ENCODE measurements at places on chromosomes 12 and 14. TPM values are rescaled to one million over a fixed set of nuclear protein-coding genes. Genes with fewer than 3 reads are reported as not detected.

GRCh38 chr12:98127336-98127679 lies 388.1 kb upstream of the TMPO start:
- H3K36me3 ChIP-seq: no peaks in the 10 kb centered on the region
- H3K4me1 ChIP-seq: no peaks in the 10 kb centered on the region
- H3K4me3 ChIP-seq: no peak overlapping the region

DNA sequence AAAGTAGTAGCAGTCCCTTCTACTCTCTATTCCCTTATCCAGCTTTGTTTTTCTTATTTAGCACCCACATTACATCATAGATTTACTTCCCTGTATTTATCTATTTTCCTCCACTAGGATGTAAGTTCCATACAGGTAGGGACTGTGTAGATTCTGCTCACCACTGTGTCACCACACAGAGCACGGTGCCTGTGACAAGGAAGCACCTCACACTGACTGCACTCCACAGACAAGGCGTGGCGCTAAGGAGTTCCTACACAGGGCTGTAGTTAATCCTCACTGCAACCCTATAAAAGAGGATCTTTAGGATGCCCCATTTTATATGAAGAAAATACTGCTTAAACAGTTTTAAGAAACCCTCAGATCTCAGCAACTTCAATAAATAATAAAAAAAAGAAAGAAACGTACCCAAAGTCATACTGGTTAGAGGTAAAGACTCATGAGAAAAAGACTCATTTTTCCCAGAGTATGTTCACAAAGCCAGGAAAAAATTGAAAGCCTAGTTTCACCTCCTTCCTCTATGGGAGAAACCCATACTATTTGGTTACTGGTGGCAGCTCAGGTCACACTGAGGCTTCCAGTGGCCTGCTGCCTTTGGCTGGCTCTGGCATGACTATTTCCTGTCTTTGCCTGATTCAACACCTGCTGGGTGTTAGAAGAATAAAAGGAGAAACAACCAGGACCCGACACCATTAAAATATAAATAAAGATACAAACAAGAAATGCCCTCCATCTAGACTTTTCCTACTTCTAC lies 36.9 kb downstream of the RAD9B start:
- peaks cover 21% of the 10 kb centered on the region for H3K4me1 ChIP-seq
- no peaks in the 10 kb centered on the region for H3K27me3 ChIP-seq
- peaks cover 29% of the 10 kb centered on the region for H3K36me3 ChIP-seq

DNA sequence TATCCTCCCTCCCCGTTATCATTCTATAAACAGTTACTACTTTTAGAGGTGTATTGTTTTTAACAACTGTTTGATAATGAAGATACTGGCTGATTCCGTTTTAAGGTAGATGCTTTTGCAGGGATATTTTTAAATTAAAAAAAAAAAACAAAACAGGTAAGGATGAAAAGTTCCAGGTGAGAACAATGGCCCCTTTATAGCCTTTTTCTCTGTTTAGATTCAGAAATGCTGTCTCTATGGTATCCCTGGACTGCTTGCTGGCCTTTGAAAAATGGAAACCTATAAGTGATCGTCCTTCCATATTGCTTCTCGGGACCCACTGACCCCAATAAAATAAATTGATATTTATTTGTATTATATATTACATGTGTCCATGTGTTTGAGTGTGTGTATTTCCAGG lies 23.2 kb upstream of the ANO6 start:
- H3K27me3 ChIP-seq: no peaks in the 10 kb centered on the region
- H3K36me3 ChIP-seq: peaks cover 2% of the 10 kb centered on the region
- no peak for DNase-seq
- H3K27ac ChIP-seq: no peak overlapping the region
- H3K4me1 ChIP-seq: peaks cover 8% of the 10 kb centered on the region

- peaks cover 18% of the 10 kb centered on the region for H3K4me1 ChIP-seq
- DNase-seq: no peak
- peaks cover 4% of the 10 kb centered on the region for H3K27me3 ChIP-seq
- H3K27ac ChIP-seq: peak overlapping the region; percentile 37
Measured at GRCh38 chr12:57145460-57146059, 1.9 kb downstream of the LRP1-AS start.

DNA sequence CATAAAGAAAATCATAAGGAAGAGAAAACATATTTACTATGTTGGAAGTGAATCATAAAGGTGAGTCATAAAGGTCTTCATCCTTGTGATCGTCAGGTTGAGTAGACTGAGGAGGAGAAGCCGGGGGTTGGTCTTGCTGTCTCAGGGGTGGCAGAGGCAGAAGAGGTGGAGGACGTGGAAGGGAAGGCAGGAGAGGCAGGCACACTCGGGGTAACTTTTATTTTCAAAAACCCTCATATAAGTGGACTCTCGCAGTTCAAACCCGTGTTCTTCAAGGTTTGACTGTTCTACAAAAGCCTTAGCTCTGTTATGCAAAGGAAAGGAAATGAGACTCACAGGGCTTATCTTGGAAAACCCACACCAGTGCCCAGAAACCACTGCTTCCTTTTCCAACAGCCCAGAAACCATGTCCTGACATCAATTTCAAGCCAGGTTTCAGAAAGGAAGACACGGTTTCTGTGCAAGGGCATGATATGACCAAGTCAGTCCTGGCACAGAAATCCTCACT lies 14.0 kb downstream of the SMCO2 start:
- peak overlapping the region; percentile 87 for H3K4me3 ChIP-seq
- H3K27me3 ChIP-seq: no peaks in the 10 kb centered on the region
- peak overlapping the region; percentile 89 for H3K27ac ChIP-seq

GRCh38 chr14:92959189-92959531 lies 36.2 kb downstream of the CHGA start:
- H3K4me1 ChIP-seq: peaks cover 4% of the 10 kb centered on the region
- peaks cover 2% of the 10 kb centered on the region for H3K36me3 ChIP-seq
- no peaks in the 10 kb centered on the region for H3K27me3 ChIP-seq
- H3K4me3 ChIP-seq: no peak overlapping the region
- no peak overlapping the region for H3K27ac ChIP-seq
- no peak for DNase-seq

GRCh38 chr12:91163116-91163515 lies 19.5 kb downstream of the DCN start:
- H3K27ac ChIP-seq: no peak overlapping the region
- H3K27me3 ChIP-seq: no peaks in the 10 kb centered on the region
- no peak overlapping the region for H3K4me3 ChIP-seq
- no peaks in the 10 kb centered on the region for H3K36me3 ChIP-seq

- H3K27ac ChIP-seq: no peak overlapping the region
- H3K27me3 ChIP-seq: peaks cover 5% of the 10 kb centered on the region
- no peak for DNase-seq
- no peaks in the 10 kb centered on the region for H3K36me3 ChIP-seq
Measured at GRCh38 chr12:5789469-5789968, 155.5 kb downstream of the ANO2 start.

DNA sequence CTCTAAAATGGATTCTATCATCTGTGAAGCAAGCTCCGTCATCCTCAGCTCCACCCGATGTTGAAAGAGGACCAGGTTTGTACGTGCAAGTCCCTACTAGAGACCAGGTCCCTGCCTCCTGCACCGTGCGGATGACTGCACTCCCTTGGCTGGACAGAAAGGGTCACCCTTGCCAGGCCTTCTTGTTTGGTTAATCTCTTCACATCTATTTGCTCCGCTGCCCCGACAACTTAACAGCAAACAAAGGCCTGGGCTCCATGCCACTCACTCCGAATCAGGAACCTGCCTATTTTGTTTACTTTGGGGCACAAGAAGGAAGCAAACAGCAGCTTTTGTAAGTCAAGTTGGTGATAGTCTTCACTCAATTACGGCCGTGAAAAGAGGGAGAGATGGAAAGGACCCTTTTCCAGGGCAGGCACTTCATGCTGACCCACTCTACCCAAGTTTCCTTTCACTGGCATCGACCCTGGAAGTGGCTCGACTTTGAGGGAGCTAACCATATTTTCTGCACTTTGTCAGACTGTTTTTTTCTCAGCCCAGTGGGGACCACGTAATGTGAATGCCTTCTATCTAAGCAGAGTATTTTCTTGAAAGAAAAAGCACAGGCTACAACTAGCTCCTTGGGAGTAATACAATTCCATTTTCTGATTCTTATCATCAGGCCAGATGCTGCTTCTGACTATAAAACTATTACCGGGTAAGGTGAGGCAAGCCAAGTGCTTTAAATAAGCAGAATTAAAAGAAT lies 202.6 kb downstream of the FOXN3 start:
- DNase-seq: no peak
- peaks cover 16% of the 10 kb centered on the region for H3K36me3 ChIP-seq
- no peaks in the 10 kb centered on the region for H3K27me3 ChIP-seq
- no peak overlapping the region for H3K4me3 ChIP-seq
- peaks cover 4% of the 10 kb centered on the region for H3K4me1 ChIP-seq

- DNase-seq: no peak
- H3K27ac ChIP-seq: no peak overlapping the region
- H3K36me3 ChIP-seq: no peaks in the 10 kb centered on the region
- H3K4me3 ChIP-seq: no peak overlapping the region
Measured at GRCh38 chr12:20798554-20798953, 12.0 kb upstream of the SLCO1B3 start.

GRCh38 chr14:52467515-52468266 lies 84.6 kb downstream of the TXNDC16 start:
- H3K36me3 ChIP-seq: peaks cover 48% of the 10 kb centered on the region
- no peak overlapping the region for H3K27ac ChIP-seq
- no peak overlapping the region for H3K4me3 ChIP-seq
- no peak for DNase-seq
- no peaks in the 10 kb centered on the region for H3K27me3 ChIP-seq

- no peaks in the 10 kb centered on the region for H3K36me3 ChIP-seq
- no peak for DNase-seq
- H3K27ac ChIP-seq: no peak overlapping the region
- no peak overlapping the region for H3K4me3 ChIP-seq
Measured at GRCh38 chr12:27177706-27178105, 66.4 kb upstream of the STK38L start.

DNA sequence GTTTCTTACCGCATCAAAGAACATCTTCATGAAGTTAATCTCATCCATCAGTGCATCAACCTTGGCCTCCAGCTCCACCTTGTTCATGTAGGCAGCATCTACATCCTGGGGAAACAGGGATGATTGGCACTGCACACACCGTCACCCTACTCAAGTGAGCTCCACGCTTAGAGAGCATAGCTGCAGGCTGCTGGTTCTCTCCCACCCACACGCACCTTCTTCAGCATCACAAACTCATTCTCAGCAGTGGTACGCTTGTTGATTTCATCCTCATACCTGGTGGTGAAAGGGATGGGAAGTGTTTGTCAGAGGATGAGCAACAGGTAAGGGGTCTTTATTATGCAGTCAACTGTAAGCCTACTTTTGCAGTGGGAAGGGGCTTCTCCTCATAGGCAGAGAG lies 2.3 kb downstream of the KRT5 start:
- no peaks in the 10 kb centered on the region for H3K4me1 ChIP-seq
- DNase-seq: no peak
- H3K27ac ChIP-seq: no peak overlapping the region
- H3K27me3 ChIP-seq: peaks cover 17% of the 10 kb centered on the region
- no peaks in the 10 kb centered on the region for H3K36me3 ChIP-seq
- no peak overlapping the region for H3K4me3 ChIP-seq

GRCh38 chr12:85301051-85301450 lies 21.0 kb downstream of the ALX1 start:
- H3K4me3 ChIP-seq: no peak overlapping the region
- no peak overlapping the region for H3K27ac ChIP-seq
- DNase-seq: no peak
- no peaks in the 10 kb centered on the region for H3K27me3 ChIP-seq
- H3K4me1 ChIP-seq: peaks cover 3% of the 10 kb centered on the region
- H3K36me3 ChIP-seq: no peaks in the 10 kb centered on the region

Gene HOXC9
- not detected for total RNA-seq

Gene LRRC9
- not detected for total RNA-seq

Gene ADCK1
- total RNA-seq: 3.8 TPM
